LNCaP clone FGC (cell line): ENCODE measurements at places on chromosomes 2 and 18.

- DNase-seq: no peak
These were observed 215.2 kb upstream of the SIX2 start for GRCh38 chr2:45224321-45224992.

GRCh38 chr2:61590214-61590613 lies 52.1 kb upstream of the XPO1 start:
- no peak for DNase-seq

- DNase-seq: no peak
These were observed 160.2 kb downstream of the PXDN start for GRCh38 chr2:1584051-1584531.

DNA sequence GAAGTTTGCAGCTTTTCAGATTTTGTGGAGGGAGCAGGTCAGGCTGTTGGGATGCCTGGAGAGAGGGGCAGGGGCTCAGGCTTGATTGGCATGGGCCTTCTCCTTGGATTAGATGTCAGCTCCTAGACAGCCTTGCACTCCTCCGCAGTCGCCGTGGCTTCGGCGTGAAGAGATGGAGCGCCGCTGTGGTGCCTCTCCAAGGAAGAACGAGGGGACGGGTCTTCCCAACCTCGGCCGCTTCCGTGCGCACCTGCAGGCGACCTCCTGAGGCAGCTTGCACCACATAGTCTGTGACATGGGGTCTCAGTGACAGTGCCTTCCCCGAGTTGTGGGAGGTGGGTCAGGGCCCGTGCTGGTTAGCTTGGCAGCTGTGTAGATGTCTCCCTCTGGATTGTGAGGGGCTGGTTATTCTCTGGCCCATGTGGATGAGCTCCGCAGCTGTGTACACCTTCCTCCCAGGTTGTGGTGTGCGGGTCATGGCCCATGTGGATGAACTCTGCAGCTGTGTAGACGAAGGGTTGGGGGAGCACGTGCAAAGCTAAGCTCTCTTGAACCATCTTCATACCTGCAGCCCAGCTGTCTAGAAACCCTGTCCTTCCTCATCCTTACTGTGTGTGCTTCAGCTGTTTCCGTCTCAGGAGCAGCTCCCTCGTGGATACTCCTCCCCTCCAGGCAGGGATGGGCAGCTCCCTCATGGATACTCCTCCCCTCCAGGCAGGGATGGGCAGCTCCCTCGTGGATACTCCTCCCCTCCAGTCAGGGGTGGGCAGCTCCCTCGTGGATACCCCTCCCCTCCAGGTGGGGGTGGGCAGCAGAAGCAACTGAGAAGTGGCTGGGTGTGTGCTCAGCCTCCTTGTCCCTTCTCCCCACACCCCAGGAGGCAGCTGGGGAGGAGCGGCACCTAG lies 170.3 kb downstream of the LDLRAD4 start:
- DNase-seq: no peak

DNA sequence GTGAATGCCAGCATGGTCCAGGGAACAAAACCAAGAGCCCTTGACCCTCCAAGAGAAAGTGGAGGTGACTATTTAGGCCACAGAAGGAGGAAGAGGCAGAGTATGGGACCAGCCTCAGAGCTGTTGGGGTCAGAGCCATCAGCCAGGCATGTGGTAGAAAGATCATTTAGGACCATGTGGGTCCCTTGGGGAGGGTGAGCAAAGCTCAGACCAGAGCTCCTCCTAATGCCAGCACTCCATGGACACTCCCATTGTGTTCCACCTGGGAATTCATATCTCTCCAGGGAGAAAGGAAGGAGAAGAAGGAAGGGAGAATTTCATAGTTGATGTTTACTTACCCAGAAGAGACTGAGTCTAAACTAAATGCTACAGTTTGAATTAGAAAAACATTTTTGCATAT lies 73.2 kb downstream of the CYBRD1 start:
- no peak for DNase-seq

GRCh38 chr18:35409911-35410310 lies 32.8 kb upstream of the ZNF396 start:
- no peak for DNase-seq

DNA sequence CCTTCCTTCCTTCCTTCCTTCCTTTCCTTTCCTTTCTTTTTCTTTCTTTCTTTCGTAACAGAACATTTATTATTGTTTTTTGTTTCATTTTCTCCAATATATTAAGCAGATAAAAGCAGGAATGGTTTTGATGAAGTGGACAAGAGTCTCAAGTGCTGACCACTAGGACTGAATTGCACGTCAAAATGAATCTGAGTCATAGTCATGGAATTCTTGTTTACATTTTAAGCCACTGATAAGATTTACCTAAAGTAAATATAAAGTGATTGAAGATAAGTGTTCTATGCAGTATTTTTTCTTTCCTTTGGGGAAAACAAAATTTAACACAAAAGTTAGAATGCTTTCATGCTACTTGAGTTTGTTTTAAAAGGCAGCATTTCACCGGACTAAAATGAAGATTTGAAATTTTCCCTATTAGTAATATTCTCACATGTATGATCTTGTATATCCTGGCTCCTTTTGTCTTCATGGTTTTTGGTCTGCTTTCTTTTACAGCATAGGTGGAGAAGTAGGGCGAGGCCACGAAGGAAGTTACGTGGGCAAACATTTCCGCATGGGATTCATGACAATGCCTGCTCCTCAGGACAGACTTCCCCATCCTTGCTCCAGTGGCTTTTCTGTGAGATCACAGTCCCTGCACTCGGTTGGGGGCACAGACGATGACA lies 113.5 kb downstream of the NYAP2 start:
- DNase-seq: no peak

DNA sequence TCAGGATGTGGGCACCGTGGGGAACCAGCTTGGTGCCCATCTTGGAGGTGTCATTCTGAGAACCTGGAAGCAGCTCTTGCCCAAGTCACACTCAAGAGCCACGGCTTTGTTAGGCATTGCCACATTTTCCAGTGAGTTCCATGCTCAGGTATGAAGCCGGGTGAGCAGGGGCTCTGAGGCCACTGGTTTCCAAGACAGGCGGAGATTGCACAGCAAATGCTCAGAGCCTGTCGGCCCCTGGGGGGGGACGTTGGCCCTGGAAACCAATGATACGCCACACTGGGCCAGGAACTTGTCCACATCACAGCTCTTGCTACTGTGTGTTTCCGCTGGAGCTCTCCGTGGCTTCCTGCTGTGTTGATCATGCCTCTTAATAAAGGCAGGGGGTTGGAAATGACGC lies 52.5 kb upstream of the SALL3 start:
- no peak for DNase-seq

DNA sequence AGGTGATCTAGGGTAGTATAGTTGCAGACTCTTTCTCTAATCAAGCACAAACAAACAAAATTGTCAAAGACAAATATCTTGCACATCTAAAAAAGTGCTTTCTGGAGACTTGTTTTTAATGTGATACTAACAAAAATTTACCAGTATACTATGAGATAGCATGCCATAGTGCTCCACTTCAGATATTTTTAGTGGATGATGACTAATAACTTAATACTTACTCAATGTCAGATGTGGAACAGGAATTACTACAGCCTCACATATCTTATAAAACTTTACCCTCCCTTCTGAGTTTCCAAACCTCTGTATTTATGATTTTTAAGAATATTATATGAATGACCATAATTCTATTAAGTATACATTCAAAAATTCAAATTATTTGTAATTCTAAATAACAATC lies 1162.0 kb upstream of the SLC39A10 start:
- DNase-seq: no peak

DNA sequence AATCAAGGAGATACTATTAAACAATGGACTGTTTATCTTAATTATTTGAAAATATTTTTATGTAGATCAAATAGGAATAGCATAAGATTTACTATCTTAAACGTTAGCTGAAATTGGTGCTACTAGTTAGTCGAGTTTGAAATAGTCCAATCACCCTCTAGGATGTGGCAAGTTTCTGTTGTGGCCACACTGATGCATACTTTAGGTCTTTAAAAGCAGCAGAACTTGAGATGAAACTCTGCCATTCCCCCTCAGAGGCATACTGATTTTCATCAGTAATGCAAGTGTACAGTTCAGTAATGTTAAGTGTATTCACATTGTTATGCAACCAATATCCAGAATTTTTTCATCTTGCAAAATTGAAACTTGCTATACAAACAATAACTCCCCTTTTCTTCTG lies 151.8 kb downstream of the SLC4A10 start:
- DNase-seq: no peak

GRCh38 chr18:53489266-53489665 lies 735.2 kb downstream of the MBD2 start:
- no peak for DNase-seq
